ENCODE measurements at places on chromosomes 4 and X. TPM values are rescaled to one million over a fixed set of nuclear protein-coding genes. Genes with fewer than 3 reads are reported as not detected.

Gene RASL11B
- total RNA-seq, result not detected

Gene FGFBP2
- total RNA-seq, result not detected

Gene ZNF711
- total RNA-seq, result 1.1 TPM

Gene LDB2
- not detected for total RNA-seq

Gene LUZP4
- total RNA-seq, result not detected

Gene MAGEA2B
- not detected for total RNA-seq

Gene CDS1
- total RNA-seq, result 0.85 TPM

Gene BEX2
- total RNA-seq, result 8.5 TPM

Gene PSAPL1
- 0.10 TPM for total RNA-seq

Gene DMRTC1
- not detected for total RNA-seq

Gene AMER1
- total RNA-seq, result 2.4 TPM

Gene MED14
- total RNA-seq, result 25.2 TPM

Gene SLC25A6
- total RNA-seq, result 424 TPM

Gene YY2
- 2.0 TPM for total RNA-seq

Gene C1QTNF7
- total RNA-seq, result not detected

Gene SYNPO2
- total RNA-seq, result 1.7 TPM

Gene PPEF1
- 1.3 TPM for total RNA-seq

Gene FAM236B
- not detected for total RNA-seq

Gene CXCL6
- not detected for total RNA-seq

Gene SPP1
- total RNA-seq, result 164 TPM

Gene ETDA
- total RNA-seq, result not detected

Gene GASK1B
- 0.63 TPM for total RNA-seq

Gene SPANXB1
- 2.6 TPM for total RNA-seq

Gene GPR50
- 0.19 TPM for total RNA-seq

Gene PABPC5
- not detected for total RNA-seq

Gene MAB21L2
- total RNA-seq, result not detected

Gene C4orf51
- not detected for total RNA-seq

Gene HTR2C
- not detected for total RNA-seq

Gene NMU
- total RNA-seq, result 0.60 TPM

Gene STS
- 2.4 TPM for total RNA-seq

Gene GPC4
- 0.01 TPM for total RNA-seq

Gene TMEM187
- 5.7 TPM for total RNA-seq

Gene EMCN
- not detected for total RNA-seq

Gene LETM1
- 33.1 TPM for total RNA-seq

Gene CYLC1
- total RNA-seq, result not detected

Gene SOWAHB
- not detected for total RNA-seq

Gene VSIG4
- total RNA-seq, result not detected

Gene DAPP1
- total RNA-seq, result not detected

Gene FGF13
- 0.14 TPM for total RNA-seq

Gene TACR3
- total RNA-seq, result not detected

Gene HS3ST1
- 0.30 TPM for total RNA-seq

Gene PWWP3B
- total RNA-seq, result not detected

Gene PAGE5
- total RNA-seq, result not detected

Gene CXCL3
- total RNA-seq, result 6.1 TPM

Gene PNMA6A
- total RNA-seq, result 4.8 TPM

Gene PPP2R2C
- 40.4 TPM for total RNA-seq

Gene DUSP21
- not detected for total RNA-seq

Gene ZNF330
- total RNA-seq, result 26.2 TPM

Gene CXCL10
- 0.17 TPM for total RNA-seq

Gene GPAT3
- 46.2 TPM for total RNA-seq

Gene ATP10D
- 2.6 TPM for total RNA-seq

Gene GLRB
- 0.88 TPM for total RNA-seq

Gene NKX3-2
- total RNA-seq, result 0.15 TPM

Gene GAGE10
- total RNA-seq, result not detected

Gene DOCK11
- total RNA-seq, result 4.1 TPM

Gene KIAA0232
- 9.0 TPM for total RNA-seq

Gene NLRP2B
- not detected for total RNA-seq

Measured in A549 treated with DMSO at 1 μM for 4 hours (cell line).